ENCODE measurements at places on chromosomes 13 and 19.

DNA sequence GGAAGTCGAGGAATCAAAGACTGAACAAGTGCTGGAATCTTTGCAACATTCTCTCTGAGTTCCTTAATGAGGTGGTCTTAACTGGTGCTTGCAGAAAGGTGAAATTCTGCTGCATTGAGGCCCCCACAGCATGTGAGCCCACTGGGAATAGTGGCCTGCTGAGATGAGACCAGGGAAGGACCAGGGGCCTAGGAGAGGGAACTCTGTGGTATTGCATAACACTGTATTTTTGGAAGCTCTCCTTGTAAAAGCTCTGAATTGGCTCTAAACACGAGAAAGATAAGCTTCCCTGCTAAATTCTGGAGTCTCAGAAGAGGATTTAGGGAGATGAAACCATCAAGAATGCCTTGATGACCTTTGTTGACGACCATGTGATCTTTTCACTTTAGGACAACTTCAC lies 100.4 kb upstream of the TSC22D1 start:
- DNase-seq, result no peak

DNA sequence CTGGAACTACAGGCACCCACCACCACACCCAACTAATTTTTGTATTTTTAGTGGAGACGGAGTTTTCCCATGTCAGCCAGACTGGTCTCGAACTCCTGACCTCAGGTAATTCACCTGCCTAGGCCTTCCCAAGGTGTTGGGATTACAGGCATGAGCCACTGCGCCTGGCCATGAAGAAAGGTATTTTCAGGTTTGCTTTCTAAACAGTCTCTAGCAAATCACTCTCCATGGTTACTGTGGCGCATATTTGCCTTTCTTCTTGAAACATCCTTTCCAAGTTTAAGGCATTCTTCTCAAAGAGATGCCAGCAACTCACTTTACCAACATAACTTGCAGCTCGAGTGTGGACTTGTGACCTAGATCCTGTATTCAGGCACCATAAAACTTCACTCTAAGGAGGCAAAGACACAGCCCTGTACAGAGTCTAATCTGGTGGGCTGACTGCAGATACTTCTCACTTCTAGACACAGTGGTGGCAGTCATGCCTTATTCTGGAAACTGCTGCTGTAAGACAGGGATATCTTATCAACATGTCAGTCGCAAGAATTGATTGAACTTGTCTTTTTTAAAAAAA lies 461.4 kb upstream of the TSHZ3 start:
- DNase-seq, result no peak

DNA sequence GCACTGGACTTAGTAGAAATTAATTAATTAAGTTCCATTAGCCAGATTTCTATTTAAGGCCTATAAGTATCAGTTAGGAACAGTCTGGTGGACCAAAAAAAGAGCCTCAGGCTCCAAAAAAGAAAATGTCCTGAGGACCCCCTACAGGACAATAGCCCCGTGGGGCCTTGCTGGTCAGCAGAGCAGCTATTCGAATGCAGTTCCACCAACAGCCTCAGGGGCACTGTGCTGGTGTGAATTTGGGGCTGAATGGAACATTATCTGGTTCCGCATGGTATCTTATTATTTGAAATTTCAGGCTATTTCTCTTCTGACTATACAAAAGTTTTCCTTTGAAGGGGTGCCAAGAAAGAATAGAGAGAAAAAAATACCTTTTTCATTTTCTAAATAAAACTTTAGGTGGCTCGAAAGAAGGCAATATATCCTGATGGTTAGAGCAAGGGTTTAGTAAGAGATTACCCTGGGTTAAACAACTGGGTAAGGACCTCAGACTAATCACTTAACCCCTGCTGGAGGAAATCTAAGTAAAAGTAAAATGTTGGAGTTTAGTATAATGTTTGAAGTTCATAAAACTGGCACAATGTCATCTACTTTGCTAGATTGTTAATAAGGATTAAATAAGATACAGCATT lies 147.2 kb downstream of the MIPEP start:
- peak; percentile 43 for DNase-seq

DNA sequence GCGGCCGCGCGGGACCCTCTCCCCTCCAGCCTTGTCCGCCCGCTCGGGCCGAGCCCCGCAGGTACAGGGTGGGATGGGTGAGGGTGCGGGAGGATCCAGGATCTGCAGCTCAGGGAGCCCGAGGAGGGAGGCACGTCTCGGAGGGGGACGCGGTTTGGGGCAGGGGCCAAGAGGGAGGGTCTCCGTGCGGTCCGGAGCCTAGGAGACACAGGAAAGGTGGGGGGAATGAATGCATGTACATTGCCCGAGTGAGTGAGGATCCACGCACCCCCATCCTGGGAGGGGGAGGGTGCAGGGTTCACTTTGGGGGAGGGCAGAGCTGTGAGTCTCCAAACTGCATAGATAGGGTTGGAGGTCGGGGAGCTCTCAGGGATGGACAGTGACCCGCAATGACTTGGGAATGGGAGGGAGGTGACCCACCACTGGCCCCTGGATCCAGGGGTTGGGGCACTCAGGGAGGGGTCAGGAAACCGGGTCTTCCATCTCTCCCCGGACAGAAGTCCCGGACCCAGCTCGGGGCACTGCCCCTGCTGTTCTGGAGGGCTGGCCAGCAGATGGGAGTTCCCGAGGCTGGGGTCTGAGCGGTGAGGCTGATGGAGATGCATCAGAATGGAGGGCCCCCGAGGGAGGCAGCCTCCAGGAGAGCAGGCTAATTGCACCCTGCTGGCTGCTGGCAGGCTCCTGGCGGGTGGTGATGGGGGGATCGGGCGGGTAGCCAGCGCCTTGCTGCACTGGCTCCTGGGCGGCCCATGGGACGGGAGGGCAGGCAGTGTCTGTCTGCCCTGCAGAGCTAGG lies 547 bp downstream of the KCNN1 start:
- peak; percentile 47 for DNase-seq

DNA sequence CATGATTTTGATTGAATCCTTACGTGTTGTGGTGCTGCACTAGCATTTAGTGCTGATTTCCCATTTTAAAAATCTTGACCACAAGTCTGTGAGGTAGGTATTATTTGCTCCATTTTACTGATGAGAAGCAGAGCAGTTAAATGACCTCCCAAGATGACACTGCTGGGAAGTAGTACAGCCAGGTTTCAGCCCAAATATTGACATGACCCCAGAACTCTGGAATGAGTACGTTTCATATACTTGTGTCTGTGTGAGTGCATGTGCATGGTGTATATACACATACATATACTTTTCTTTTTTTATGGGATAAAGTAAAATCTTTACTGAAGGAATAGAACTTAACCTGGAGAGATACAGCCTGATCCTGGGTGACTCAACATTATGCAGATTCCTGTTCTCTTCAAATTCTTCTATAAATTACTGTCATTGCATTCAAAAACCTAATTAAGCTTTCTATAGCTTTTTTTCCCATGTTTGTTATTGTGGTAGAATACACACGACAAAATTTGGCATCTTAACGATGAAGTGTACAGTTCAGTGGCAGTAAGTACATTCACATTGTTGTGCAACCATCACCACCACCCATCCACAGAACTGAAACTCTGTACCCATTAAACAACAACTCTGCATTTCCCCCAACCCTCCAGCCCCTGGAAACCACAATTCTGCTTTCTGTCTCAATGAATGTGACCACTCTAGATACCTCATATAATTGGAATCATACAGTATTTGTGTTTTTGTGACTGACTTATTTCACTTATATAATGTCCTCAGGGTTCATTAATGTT lies 311.9 kb downstream of the MTUS2 start:
- DNase-seq, result no peak

- DNase-seq, result no peak
Measured at GRCh38 chr13:99587893-99588606, 86.8 kb downstream of the TM9SF2 start.

DNA sequence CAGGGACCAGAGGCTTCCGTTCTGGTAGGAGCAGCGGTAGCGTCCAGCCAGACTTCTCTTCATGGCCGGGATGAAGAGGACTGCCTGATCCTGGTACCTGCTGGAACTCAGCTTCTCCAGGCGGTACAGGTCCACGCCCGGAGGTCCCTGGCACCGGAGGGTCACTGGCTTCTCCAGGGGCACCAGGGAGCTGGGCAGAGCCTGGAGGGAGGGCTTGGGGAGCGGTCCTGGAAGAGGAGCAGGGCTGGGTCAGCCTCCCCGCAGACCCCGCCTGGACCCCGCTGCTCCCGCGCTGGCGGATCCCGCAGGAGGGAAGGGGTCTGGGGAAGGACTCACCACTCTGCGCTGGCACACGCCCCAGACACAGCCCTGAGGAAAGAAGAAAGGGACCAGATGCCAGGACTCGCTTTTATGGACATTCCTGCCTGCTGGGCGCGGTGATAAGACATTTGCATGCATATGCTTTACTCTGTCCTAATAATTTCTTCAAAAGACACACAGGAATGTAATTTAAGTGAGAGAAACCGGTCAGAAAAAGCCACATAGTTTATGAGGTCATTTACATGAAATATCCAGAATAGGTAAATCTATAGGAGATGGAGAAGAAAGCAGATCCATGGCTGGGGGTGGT lies 5.8 kb downstream of the GP6 start:
- no peak for DNase-seq

GRCh38 chr19:49362929-49363267 lies 682 bp upstream of the TEAD2 start:
- no peak for DNase-seq

DNA sequence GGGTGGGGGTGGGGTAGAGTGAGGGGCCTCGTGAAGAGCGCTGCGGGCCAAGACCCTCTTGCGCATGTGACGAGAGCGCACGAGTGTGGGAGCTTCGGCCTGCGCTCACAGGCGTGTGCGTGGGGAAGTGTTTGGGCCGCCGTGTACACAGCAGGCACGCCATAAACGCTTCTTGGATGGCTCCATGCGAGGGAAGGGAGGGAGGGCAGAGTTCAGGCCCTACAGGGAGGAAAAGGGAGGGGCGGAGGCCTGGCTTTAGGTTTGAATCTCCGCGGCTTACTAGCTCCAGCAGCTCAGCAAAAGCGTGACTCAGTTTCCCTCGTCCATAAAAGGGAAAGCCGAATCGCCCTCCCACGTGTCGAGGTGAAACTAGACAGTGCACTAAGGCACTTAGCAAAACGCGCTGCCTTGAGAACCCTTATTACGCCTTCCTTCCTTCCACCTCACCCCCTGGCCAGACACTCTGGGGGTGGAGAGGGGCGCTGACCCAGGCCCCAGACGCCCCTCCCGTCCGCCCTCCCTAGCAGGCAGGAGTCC lies 12.5 kb downstream of the GADD45B start:
- no peak for DNase-seq

DNA sequence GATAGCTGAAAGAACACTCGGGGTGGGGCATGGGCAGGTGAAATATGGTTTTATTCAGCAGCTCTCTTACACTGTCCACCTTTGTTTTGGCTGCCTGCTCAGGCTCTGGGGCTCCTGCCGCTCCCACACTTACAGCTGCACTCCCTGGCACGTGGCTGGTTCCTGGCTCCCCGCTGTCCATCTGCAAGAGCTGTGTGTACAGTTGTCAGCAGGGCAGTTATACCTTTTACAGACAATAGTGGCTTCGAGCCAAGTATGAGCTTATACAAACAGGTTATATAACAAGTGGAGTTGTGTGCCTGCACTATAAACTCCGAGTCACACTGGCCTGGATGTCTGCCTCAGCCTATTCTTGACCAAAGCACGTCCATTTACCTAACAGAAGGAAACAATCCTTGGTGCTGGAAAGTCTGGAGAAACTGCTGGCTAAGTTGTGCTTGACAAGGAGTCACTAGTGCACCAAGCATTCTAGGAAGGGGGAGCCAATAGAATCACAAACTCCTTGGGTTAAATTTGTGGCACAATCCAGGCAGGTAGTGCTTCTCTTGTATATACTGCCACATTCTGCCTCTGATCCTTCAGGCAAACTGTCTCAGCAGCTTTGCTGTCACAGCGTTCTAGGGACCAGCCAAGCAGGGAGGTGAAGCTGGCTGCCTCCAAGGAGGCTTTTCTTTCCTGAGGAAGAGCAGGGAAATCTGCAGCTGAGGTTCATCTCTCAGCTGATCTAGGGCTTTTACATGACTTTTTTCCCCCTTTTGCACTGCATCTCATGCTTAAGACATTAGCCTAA lies 68.2 kb downstream of the NHLRC3 start:
- DNase-seq, result no peak

DNA sequence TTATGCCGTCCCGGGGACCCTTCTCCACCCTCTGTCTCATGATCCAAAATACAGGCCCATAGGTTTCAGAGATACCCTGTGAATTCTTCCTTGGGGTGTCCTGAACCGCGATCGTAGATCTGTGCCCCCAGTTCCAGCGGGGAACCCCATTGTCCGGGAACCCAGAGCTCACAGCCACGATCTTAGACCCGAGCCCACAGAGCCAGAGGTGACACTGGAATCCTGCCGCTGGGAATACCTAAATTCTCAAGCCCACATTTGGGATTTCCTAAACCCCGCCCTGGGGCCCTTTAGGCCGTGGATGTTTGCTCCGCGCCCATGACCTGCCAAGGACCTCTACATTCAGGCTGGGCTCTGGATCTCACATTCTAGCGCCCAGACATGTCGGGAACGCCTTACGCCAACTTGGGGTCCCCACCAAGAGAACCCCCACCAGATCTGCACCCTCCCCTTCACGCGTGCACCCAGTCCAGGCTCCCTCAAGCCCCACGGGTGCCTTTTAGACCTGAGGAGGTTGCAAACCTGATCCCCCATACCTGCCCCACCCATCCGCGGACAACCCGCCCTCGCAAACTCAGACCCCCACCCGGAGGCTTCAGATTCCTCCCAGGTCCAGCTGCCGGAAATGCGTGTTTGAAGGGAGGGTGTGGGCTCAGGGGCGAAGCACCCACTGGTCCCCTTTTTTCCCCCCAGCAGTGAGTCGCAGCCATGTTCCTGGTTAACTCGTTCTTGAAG lies 605 bp downstream of the CAPNS1 start:
- peak; percentile 87 for DNase-seq

DNA sequence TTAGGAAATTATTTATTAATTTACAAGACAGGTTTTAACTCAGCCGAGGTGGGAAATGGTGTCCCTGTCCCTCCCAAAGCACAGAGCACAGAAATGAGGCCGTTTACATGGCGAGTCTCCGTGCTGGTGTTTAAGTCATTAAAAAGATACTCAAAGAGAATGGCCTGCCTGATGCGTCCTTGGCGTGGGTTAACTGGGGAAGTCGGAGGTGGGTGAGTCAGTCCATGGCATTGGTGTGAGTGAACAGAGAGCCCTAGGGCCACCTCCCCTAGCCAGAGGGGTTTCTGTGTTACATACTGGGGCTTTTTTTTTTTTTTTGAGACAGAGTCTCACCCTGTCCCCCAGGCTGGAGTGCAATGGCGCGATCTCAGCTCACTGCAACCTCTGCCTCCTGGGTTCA lies 3.9 kb downstream of the FEM1A start:
- DNase-seq, result no peak

Data from K562 (cell line).